GM18507 (cell line): ENCODE measurements at places on chromosomes 12 and 14.

DNA sequence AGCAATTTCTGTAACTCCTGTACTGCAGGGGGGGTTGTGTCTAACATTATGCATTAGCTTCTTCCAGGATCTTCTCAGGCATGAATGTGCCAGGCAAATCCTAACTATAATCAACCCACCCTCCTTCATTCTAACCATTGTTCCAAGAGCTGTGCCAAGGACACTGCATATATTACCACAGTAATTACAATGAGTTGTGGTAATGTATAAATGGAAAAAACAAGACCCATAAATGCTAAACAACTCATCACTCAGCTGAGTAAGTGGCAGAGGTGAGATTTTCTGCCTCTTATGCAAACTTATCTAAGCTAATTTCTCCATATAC is 80.6 kb downstream of the PRKD1 start:
- DNase-seq = no peak

- no peak for DNase-seq
These were observed 139.6 kb downstream of the PRKCH start for GRCh38 chr14:61460718-61461611.

- no peak for DNase-seq
These were observed 226.9 kb downstream of the EPS8 start for GRCh38 chr12:15562263-15562662.

DNA sequence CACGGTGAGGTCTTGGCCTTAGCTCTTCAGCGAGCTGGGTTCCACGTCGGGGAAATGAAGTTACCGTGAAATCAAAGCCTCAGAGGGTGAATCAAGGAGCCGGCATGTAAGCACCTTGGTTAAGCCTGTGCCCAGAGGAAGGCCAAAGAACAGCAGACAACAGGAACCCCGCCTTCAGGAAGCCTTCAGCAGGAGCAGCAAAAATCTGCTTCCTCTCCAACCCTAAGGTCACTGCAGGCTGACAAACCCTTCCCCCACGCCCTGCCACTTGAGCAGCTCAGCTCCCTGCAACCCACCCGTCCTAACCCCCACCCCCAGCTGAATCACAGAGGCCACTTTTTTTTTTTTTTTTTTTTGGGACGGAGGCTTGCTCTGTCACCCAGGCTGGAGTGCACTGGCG is 72.9 kb upstream of the LTA4H start:
- no peak for DNase-seq

DNA sequence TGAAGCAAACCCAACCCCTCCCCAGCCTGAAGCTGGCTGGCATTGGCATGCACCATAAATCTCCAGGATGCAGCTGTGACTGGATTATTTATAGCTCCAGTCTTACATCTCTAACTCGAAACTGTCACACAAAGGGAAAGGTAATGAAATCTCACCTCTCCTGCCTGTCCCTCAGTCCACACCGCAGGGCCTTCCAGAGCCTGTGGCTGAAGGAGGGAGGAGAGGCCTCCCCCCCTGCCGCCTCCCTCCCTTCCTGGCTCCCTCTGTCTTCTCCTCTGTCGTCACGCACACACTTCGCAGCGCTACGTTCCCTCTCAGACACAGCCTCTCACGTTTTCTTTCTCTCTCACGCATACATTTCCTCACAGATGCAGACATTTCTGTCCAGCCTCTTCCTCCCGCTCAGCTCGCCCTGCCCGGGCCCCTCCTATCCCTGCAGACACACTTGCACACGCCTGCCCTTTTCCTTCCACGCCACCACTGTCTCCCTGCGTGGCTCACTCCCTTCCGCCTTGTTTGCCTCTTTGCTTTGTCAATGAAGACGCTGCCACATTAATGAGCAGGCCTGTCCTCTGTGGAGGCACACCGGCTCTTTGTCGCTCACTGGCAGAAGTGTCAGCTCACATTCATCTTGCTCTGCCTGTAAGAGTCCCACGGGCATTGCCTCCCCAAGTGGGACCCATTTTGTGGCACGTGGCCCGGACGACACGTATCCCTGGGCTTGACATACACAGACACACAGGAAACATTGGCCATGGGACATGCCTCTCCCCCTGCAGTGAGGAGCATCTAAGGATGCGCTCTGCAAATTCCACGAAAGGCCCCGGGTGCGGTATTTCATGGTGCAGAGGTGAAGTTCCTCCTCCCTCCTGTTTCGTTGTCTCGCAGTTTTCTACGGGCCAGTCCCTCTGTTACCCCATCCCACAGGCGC is 27.9 kb downstream of the IRF2BPL start:
- DNase-seq = no peak

DNA sequence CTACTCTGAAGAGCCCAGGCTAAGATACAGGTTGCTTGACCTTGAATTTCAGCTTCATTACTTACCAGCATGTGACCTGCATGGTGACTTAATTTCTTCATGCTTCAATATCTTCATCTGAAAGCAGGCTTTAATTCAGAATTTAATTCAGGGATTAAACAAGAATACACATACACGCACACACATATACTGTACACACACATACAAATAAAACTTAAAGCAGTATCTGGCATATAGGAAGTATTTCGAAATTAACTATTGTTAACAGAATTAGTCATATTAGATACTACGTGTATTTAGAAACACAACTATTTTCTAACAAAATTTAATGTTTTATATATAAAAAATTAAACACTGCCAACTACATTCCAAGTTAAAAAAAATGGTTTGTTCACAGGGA is 640.3 kb downstream of the SLC6A15 start:
- DNase-seq = no peak

- DNase-seq = no peak
These were observed 13.3 kb upstream of the SERPINA9 start for GRCh38 chr14:94489336-94489735.

- no peak for DNase-seq
These were observed 487 bp upstream of the NRDE2 start for GRCh38 chr14:90332271-90332584.

DNA sequence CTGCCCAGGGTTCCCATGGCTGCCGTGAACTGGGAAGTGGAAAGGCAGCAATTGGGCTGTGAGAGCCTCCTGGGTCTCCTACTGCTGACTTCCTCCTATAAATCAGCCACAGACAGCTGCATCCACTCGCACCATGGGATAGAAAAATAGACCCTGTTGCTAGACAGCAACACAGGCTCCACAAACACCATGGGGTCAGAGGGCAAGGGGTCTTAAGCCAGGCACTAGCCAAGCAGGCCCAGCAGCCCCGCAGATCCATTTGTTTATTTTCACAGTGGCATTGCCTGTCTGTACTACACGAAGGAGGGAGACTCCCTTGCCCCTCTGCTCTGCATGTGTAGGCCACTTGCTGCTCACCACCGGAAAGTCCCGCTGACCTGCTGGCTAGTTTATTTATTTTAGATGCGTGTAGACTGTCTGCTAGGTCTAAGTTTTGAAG is 139.8 kb downstream of the DACT1 start:
- DNase-seq = no peak

DNA sequence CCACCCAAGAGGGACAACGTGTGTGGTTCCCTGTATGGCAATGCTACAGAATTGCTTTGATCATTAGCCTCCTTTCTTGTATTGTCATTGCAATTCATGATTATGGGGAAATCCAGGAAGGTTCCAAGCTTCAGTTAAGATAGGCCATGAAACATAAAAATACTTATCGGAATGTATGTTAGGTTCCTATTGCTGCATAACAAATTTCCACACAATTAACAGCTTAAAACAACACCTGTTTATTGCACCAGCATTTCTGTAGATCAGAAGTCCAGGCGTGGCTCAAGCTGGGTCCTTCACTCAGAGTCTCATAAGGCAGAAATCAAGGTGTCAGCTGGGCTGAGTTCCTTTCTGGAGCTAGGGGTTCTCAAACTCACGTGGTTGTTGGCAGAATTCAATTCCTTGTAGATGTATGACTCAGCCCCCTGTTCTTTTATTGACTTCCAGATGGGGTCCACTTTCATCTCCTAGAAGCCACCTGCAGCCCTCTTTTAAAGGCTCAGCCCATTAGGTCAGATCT is 365.6 kb upstream of the TMPO start:
- no peak for DNase-seq

DNA sequence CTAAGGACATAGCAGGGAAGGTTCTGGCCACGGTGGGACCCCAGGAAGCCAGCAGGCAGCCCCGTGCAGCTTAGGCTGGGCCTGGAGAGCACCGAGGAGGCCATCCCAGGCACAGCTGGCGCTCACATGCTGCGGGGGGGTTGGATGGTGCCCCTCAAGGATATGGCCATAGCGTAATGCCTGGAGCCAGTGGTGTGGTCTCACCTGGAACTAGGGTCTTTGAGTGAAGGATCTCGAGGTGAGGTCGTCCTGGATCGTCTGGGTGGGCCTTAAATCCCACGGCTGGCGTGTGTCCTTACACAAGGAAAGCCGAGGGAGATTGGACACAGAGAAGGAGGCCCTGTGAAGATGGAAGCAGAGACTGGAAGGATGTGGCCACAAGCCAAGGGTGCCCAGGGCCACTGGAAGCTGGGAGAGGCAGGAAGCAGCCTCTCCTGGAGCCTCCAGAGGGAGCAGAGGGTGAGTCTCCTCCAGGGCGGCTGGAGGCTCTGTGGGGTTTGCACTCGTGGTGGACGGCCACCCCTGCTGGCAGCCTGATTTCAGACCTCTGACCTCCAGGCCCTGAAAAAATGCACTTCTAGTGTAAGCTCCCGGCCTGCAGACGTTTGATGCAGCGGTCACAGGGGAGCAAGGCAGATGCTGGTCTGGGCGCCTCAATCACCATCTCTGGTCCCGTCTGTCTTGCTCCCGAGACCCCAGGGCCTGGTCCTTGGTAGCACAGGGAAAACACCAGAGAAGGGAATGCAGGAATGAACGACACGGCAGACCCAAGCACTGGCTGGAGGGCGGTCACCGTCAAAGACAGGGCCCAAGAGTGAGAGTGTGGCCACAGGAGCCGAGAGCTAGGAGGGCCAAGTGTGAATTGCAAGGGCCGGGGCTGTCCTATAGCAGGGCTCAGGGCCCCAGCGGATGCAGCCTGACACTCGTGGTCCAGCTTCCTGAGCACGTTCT is 218.6 kb downstream of the KIF26A start:
- no peak for DNase-seq

GRCh38 chr14:50910495-50911420 is 33.5 kb downstream of the PYGL start:
- DNase-seq = no peak

DNA sequence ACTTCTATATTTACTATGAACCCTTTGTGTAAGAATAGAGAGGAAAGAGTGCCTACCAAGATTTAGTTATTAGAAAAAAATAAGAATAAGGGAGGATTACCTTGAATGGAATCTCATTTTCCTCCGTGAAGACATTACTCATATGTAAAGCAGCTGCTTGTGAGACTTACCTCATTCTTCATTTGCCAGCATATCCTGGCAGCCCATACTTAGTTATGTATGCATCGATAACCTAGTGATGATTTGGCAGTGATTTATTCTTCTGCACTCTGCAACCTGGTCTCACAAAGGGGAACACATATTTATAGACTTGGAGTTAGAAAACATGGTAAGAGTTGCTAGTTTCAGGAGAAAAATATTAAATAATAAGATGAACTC is 56.8 kb downstream of the LRFN5 start:
- no peak for DNase-seq

- no peak for DNase-seq
These were observed 19.1 kb upstream of the MAPKAPK5 start for GRCh38 chr12:111822886-111823285.

DNA sequence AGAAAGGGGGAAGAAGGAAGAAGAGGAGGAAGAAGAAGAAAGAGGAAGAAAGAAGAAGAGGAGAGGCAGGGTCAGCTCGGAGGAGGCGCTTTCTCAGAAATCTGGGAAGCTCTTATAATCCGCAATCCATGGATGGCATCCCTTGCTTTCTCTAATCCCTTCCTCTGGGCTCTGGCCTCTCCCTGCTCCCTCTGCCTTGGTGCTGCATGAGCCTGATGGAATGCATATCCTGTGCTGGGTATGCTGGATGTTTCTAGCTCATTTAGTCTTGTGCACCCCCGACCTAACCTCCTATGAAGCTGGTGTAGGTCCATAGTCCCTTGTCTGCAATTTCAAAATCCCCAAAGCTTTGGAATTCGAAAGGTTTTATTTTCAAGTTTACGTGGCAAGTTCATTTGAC is 94.2 kb upstream of the MYL2 start:
- no peak for DNase-seq

GRCh38 chr14:95891742-95892141 is 15.1 kb downstream of the TUNAR start:
- DNase-seq = no peak

DNA sequence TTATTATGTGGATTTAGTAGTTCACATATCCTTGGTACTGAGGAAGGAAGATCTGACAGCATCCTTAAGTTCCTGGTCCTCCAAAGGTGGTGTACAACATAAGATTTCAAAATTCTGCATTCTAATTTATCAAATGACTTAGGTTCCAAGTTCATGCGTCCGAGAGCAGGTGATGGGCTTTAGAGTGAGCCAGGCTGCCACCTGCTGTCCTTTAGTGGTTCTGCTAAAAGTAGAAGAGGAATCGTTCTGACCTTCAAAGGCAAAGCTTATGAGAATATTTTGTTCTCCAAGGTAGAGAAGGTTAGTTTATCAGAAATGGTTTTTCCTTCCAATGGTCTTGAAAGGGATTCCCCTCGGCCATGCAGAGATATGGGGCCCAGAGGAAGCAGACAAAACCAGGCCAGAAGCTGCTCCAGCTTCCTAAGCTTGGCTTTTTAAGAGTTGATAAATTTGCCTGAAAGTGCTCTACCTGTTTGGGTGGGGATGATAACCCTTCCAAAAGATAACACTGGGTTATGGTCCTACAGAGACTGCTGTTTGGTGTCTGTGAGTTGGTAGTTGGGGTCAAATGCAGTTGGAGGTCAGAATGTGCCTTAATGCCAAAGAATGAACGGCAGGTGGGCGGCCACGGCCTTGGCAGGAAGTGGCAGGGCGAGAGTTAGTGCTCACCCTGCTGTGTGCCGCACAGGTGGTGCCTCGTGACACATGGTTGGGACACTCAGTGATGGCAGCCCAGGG is 29.1 kb upstream of the LRTM2 start:
- DNase-seq = peak; percentile 38

DNA sequence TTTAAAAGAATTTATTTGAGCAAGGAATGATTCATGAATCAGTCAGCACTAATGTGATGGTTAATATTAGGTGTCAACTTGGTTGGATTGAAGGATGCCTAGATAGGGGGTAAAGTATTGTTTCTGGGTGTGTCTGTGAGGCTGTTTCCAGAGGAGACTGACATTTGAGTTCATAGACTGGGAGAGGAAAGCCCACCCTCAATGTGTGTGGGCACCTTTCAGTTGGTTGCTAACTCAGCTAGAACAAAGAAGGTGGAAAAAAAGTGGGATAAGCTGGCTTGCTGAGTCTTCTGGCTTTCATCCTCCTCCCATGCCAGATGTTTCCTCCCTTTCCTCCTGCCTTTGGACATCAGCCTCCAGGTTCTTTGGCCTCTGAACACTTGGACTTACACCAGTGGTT is 47.2 kb downstream of the TESPA1 start:
- DNase-seq = no peak
